Cardiac septum (tissue), 1 donor: ENCODE measurements at places on chromosomes 1 and 21. TPM values are rescaled to one million over a fixed set of nuclear protein-coding genes. Genes with fewer than 3 reads are reported as not detected.

DNA sequence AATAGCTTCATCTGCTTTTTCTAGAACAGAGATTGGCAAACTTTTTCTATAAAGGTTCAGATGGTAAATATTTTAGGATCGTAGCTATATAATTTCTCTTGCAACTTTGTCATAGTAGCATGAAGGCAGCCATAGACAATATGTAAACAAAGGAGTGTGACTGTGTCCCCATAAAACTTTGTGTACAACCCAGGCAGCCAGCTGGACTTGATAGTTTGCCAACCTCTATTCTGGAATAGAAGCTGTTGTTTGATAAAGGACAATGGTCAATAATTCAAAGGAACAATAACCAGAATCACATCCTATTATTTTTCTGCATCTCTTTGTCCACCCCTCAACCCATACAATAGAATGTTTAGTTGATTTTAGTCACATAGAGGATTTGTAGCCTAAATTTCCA, 286.7 kb downstream of the LMX1A start:
- DNase-seq: no peak

Gene SLAMF9
- not detected for total RNA-seq

GRCh38 chr1:26811708-26812107, 14.8 kb upstream of the ZDHHC18 start:
- no peak for DNase-seq

- no peak for DNase-seq
These were observed 58.9 kb upstream of the LAPTM5 start for GRCh38 chr1:30816211-30817076.

DNA sequence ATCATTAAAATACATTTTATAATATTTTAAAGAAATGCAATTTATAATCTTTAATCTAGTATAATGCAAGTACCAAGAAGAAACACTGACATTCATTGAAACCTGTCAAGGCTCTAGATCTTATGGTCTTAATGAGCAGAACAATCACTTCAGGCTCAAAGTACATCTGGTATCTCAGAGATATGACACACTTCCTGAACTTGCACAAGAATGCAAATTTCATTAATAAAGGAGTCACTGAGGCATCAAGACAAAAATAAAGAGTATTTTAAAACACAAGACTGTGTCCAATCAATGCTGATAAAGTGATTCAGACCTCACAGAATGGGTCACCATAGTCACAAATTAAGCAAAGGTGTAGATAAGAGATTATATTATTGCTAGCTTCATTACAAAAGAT, 178.1 kb downstream of the AK5 start:
- DNase-seq: no peak

GRCh38 chr1:100036718-100037655, 67.2 kb downstream of the SLC35A3 start:
- DNase-seq: no peak

DNA sequence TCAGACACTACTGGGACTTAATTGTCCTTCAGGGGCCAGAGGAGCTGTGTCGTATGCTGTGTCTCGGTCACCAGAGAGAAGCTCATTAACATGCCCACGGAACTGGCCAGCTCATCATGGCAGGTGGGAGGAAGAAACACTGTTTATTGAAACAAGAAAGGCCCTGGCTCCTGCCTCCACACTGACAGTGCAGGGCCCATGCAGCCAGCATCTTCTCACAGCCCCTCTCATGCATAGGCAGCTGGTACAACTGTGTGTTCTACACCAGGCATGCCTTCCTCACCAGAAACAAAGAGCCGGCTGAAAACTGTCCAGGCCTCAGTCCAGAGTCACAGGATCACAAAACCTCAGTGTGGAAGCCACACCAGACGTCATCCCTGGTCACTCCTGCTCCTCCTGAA, 106.0 kb downstream of the UBE2U start:
- DNase-seq: no peak

- no peak for DNase-seq
These were observed 81.2 kb downstream of the PHTF1 start for GRCh38 chr1:113678159-113678469.

DNA sequence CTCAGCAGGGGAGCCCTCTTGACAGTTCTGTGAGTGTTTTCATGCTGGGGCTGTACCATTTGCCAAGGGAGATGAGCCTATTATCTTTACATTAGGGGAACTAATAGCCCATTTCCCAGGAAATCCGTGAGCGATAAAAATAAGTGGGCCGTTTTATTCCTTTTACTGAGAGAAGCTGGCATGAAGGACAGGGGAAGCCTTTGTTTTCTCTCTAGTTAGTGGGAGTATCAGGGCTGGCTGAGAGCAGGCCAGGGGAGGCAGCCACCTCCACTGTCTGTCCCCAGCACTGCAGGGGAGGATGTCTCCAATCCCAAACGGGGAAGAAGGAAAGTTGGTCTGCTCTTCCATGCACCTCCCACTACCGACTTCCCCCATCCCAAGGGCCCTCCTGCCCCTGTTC, 2.5 kb downstream of the UBL4B start:
- no peak for DNase-seq
